ENCODE measurements at places on chromosomes 6 and 20.

- peak; percentile 27 for DNase-seq
Observed at GRCh38 chr6:136226027-136226673, 24.0 kb downstream of the MTFR2 start.

- no peak for DNase-seq
Observed at GRCh38 chr6:90541221-90541620, 45.7 kb downstream of the MAP3K7 start.

GRCh38 chr20:13788167-13788834, 3.5 kb downstream of the NDUFAF5 start:
- peak; percentile 6 for DNase-seq

DNA sequence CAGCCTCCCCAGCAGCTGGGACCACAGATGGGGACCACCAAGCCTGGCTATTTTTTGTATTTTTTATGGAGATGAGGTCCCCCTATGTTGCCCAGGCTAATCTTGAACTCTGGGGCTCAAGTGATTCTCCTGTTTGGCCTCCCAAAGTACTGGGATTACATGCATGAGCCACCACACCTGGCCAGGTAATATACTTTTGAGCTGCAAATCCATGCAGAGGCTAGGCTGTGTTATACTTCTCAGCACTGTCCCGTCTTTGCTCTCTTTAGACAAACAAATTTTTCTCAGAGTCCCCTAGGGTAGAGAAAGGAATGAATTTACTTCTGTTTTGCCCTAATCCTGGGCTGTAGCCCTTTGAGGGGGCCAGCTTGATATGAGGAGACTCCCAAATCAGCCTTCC, 13.4 kb upstream of the SCAF8 start:
- DNase-seq = no peak

GRCh38 chr6:22556266-22556665, 13.1 kb upstream of the HDGFL1 start:
- DNase-seq = no peak

GRCh38 chr20:62412194-62413024, 5.3 kb upstream of the CABLES2 start:
- DNase-seq = no peak

DNA sequence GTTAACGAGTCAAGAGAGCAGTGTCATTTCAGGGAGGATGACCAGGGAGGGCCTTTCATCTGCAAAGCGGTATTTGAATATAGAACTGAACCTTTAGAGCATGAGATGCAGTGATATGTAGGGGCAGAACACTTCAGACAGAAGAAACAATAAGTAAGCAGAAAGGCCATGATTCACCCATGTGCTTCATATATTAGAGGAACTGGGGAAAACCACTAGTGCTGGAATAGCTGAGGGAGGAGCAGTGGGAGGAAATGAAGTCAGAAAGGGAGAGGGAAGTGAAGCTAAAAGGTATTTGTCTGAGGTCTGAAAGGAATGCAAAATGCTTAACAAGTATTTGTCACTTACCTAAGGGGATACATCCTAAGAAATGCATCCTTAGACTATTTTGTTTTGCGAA, 391.2 kb downstream of the ADGRB3 start:
- no peak for DNase-seq

DNA sequence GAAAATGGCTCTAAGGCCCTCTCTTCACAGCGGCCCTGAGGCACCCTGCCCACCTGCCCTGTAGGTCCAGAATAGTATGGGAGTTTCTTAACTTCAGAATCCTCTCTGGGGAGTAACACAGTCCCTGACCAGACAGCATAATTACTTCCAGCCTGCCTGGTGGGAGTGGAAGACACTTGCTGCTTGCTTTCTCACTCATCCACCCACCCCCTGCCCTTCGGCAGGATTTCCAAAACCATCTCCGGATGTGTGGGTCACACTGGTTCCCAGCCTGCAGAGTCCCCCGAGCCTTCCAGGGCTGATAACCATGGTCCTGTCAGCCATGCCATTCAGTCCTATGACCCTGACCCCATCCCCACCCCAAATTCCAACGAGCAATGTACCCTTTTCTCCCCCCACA, 5.4 kb downstream of the SLC29A1 start:
- no peak for DNase-seq

DNA sequence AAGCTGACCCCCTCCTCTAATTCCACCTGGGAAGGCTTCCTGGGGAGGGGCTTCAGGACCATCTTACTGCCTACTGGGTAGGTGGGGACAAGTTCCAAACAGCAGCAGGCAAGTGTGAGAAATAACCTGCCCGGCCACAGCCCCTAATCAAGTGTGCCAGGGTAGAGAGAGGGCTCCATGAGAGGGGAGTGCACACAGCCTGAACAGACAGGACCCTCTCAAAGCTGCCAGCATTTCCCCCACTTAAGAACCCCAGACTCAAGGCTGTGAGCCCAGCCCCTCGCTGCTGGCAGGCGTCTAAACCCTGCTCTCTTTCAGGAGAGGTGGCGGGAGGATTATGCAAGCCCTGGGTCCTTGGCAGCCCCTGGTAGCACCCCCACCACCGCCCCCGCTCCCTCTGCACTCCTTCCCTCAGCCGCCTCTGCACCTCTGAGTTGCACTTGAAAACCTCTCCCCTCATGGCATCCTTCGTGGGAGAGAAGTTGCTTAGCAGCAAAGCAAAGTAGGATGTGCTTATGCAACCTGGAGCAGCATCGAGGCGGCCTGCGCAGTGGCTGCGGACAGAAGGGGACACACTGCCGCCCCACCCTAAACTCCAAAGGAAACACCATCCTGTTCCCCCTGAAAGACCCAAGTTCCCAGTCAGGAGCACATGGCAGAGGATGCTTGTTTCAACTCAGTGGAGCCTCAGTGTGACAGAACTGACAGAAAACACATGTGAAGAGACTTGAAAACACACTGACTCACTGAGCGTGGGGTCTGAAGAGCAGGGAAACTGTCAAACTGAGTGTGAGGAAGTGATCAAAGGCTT, 10.5 kb downstream of the DDRGK1 start:
- no peak for DNase-seq

DNA sequence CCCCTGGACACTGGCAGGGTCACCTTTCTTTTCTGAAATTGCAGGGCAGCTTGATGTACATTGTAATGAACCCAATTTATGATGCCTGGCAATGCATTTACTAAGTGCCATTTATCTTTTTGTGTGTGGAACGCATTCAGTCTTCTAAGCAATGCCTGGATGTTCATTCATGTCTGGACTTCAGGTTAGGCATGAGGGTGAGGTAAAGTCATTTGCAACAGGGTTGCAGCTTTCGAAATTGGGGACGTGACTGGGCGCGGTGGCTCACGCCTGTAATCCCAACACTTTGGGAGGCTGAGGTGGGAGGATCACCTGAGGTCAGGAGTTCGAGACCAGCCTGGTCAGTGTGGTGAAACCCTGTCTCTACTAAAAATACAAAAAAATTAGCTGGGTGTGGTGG, 134.6 kb downstream of the SOX4 start:
- DNase-seq = no peak

- DNase-seq = no peak
Observed at GRCh38 chr6:170164271-170164900, 126.5 kb downstream of the DLL1 start.

DNA sequence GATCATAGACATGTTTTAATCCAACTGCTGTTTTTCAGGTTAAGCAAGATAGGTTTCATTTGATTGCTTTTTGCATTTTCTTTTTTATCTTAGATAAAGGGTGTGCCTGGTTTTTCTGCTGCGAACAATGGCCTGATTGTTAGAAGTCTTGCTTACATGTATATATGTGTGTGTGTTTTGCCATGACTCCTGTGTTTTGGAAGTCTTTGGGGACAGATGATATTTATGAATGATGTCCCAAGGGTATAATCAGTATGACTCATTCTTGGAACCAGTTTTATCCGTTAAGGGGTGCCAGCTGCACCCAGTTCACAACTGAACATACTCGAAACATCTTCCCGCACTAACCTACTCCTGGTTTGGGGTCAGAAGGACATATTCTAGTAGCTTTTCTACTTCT, 230.1 kb upstream of the SUPT3H start:
- DNase-seq = no peak

- DNase-seq = peak; percentile 43
Observed at GRCh38 chr6:142926494-142927270, 18.3 kb downstream of the HIVEP2 start.

GRCh38 chr6:148999929-149000468, 253.2 kb downstream of the UST start:
- no peak for DNase-seq

DNA sequence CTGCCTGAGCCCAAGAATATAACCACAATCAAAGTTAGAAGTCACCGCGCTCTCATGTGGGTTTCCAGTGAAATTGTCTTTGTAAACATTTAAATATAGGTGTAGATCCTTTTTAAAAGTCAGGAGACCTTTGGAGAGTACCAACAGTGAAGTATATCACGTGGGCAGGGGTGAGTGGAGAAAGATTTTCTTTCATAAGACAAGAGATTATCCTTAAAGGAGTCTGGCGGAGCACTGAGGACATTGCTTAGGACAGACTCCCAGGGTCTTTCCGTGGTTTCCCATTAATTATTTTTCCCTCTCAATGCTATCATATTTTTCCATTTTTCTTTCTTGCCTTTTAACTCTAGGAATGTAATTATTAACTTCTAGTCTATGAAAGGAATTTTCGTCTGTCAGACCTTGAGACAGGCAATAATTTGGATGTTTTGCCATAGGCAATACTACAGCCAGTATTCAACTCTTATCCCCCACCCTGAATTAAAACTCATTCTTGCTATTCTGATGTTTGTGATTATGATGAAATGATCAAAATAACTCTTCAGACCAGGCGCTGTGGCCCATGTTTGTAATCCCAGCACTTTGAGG, 31.4 kb downstream of the DCBLD1 start:
- DNase-seq = no peak

- no peak for DNase-seq
Observed at GRCh38 chr6:128017288-128017687, 116.4 kb upstream of the THEMIS start.

DNA sequence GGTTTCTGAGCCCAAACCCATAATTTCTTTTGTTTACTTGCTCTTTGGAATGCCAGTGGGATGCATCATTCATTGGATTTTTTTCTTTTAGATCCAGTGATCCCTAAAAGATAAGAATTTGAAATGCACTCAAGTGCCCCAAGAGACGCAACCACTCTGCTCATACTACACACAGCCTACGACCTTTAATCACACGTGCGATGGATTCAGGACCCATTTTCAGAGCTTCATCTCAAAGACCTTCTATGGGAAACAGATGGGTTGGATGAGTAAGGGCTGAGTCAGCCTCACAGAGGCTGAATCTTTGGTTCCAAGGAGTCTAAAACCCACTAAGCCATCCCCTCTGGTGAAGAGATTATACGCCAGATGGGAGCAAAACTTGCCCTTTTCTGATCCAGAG, 265.5 kb upstream of the EXOC2 start:
- no peak for DNase-seq

DNA sequence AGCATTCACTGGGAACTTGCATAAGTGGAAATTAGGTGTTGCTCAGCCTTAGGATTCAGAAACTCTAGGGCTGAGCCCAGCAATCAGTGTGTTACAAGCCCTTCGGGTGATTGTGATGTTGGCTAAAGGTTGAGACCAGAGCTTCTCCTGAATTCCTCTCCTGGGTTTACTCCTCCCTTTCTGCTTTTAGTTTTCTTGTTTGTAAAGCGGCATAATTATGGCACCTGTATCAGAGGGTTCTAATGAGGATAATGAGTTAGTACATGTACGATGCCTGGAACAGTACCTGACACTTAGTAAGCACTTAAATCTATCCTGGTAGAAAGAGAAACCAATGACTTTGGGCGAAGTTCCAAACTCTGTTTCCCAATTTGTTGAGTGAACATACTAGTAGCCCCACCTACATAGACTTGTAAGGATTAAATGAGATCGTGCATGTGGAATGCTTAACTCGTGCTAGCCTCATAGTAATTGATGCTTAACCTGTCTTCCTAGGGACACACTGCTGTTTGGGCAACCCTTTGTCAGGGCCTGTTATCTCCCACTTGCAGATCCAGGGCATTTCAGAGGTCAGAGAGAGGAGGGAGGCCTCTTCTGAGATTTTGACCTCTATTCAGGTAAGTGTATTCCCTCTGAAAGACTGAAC, 932 bp upstream of the EZR start:
- no peak for DNase-seq

DNA sequence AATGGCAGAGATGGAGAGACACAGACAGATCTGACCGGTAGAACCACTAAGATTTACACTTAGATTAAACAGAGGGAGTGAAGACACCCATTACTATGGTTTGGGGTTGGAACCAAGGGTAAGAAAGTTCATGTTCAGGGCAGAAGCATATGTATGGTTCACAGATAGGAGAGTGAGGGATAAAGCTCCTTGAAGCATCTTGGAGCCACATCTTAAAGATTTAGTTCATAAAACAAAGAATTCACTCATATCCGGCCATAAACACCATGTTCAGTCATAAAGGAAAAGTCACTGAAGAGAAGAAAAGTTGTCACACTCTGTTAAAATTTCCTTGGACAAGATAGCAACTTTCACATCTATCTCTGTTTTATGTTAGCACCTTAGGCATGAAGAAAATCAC, 18.0 kb downstream of the STX7 start:
- DNase-seq = no peak

- DNase-seq = no peak
Observed at GRCh38 chr6:138378463-138378862, 758 bp downstream of the SMIM28 start.

GRCh38 chr6:169999367-169999766, 247.9 kb downstream of the ERMARD start:
- no peak for DNase-seq

DNA sequence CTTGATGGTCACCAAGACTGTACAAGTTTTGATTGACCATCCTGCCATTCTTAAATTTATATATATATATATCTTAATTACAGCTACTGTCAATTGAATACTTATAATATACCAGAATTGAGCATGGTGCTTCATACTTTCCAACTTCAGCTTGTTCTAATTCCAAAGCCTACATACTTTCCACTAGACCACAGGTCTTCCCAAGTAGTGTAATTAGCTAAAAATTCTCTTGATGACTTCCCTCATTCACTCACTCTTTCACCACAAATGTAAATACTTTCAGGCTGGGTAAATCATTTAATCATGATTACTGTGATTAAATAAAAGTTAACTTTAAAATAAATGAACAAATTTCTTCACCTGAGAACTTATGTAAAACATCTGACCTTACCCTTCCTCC, 3.4 kb downstream of the ASF1A start:
- DNase-seq = no peak

GRCh38 chr20:11380283-11380682, 537.4 kb upstream of the BTBD3 start:
- DNase-seq = no peak

- no peak for DNase-seq
Observed at GRCh38 chr6:42532038-42532669, 31.7 kb upstream of the UBR2 start.

DNA sequence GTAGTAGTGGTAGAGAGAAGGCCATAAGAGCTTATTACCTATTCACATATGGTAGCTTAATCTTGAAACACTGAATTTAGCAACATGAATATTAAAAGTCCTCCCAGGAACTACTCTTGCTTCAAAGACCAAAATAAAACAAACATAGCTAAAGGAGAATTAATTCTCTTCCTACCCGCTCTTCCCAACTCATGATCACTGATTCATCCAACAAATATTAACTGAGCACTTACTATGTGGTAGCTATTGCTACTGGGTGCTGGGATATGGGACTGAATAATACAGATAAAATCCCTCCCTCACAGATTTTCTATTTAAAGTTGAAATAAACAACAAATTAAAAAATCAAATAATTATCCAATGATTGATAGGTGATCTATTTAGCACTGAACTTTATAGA, 287.1 kb downstream of the BTBD9 start:
- DNase-seq = no peak

GRCh38 chr6:42935322-42935721, 6.0 kb downstream of the CNPY3 start:
- no peak for DNase-seq

GRCh38 chr6:118725944-118726343, 74.6 kb upstream of the CEP85L start:
- DNase-seq = peak; percentile 46

All from stimulated activated CD4-positive, alpha-beta T cell treated with anti-CD3 and anti-CD28 coated beads, TNF-alpha, amount 100 ng/mL, for 48 hours (primary cell).